ENCODE measurements at places on chromosomes 5 and 9. TPM values are rescaled to one million over a fixed set of nuclear protein-coding genes. Genes with fewer than 3 reads are reported as not detected.

Gene NMUR2
- total RNA-seq: not detected

Gene THBS4
- total RNA-seq: 2.1 TPM

Gene NSA2
- total RNA-seq: 44.7 TPM

Gene SOX30
- not detected for total RNA-seq

Gene NADK2
- total RNA-seq: 36.3 TPM

Gene IL17B
- total RNA-seq: 0.26 TPM

Gene MLANA
- not detected for total RNA-seq

Gene NR4A3
- 8.9 TPM for total RNA-seq

Gene SLC6A19
- total RNA-seq: not detected

Gene BTNL8
- total RNA-seq: not detected

Gene AK8
- total RNA-seq: 0.53 TPM

Gene CDKN2B
- 6.0 TPM for total RNA-seq

Gene CORO2A
- 0.73 TPM for total RNA-seq

Gene ABLIM3
- 37.7 TPM for total RNA-seq

Gene COMMD10
- total RNA-seq: 20.2 TPM

Gene PCDHGA10
- 8.3 TPM for total RNA-seq
